ENCODE measurements at places on chromosomes 7 and 10. TPM values are rescaled to one million over a fixed set of nuclear protein-coding genes. Genes with fewer than 3 reads are reported as not detected.
A peak's percentile ranks its signal among the peaks of the same experiment; 100 is the strongest.

The NUTM2E gene
- not detected for total RNA-seq

The CYP2W1 gene
- not detected for total RNA-seq

The ACSM6 gene
- not detected for total RNA-seq

DNA sequence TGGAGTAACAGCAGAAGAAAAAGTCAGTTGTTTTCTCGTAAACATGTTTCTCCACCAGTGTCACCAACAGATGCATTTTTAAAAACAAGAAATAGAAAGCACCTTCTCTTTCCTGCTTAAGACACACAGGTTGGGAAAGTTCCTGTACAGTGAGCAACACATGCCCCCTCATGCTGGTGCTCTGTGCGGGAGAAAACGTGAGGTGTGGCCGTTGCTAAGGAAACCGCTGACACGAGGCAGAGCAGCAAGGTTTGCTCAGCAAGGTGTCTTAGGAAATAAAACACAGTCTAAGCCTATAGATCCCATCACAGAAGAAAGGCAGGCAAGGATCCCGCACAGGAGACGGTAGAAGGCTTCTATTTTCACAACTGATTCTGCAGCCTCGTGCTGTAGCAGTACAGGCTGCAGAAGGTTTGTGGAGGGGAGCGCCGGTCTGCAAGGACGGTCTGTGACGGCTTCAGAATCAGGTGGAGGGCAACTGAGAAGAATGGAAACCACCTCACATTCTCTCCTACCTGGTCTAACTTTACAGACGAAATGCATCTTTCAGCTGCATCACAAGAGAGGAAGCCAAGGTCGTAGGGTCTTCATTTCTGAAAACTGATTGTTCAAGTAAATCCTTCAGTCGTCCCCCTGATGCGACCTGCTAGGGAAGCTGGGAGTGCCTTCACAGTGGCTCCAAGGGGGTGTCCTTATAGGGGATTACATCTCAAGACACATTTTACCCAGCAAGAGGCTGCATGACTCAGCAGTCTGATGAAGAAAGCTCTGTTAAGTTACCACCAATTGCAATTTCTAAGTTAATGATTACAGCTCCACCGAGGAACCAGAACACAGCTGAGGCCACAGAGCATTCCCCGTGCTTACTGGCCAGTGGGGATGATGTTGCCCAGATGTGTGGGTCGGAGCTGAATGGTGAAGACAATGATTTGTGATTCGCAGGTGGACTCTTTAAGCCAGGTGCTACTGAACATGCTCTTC is 150.7 kb upstream of the KLF14 start:
- no peak overlapping the region for H3K4me3 ChIP-seq
- peaks cover 99% of the 10 kb centered on the region for H3K36me3 ChIP-seq
- H3K4me1 ChIP-seq, result peaks cover 80% of the 10 kb centered on the region
- H3K27ac ChIP-seq, result peak overlapping the region; percentile 46

DNA sequence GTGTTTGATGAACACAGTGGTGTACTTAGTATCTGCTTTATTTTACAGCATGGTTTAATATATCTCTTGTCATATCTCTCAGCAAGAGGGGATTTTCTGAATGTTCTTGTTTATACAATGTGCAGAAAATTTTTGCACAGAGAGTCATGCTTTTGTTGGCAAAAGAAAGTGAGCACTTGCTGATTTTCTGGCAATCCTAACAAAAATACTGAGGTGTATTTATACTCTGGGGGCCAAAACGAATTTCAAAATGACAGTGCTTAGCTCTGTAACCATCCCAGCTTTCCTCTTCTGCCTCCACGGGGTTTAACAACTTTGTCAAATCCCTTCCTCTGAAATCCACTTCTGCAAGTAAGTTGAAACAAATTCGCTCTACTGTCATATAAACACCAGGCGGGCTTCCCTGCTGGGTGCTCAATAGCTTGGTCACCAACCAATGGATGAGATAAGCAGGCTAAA is 169.2 kb downstream of the NOC3L start:
- no peaks in the 10 kb centered on the region for H3K27me3 ChIP-seq
- H3K4me1 ChIP-seq, result no peaks in the 10 kb centered on the region
- H3K27ac ChIP-seq, result no peak overlapping the region
- H3K36me3 ChIP-seq, result no peaks in the 10 kb centered on the region

- peaks cover 37% of the 10 kb centered on the region for H3K4me1 ChIP-seq
- H3K27me3 ChIP-seq, result no peaks in the 10 kb centered on the region
- DNase-seq, result no peak
- H3K27ac ChIP-seq, result peak overlapping the region; percentile 67
These were observed 25.1 kb downstream of the TBXAS1 start for GRCh38 chr7:139854124-139854511.

DNA sequence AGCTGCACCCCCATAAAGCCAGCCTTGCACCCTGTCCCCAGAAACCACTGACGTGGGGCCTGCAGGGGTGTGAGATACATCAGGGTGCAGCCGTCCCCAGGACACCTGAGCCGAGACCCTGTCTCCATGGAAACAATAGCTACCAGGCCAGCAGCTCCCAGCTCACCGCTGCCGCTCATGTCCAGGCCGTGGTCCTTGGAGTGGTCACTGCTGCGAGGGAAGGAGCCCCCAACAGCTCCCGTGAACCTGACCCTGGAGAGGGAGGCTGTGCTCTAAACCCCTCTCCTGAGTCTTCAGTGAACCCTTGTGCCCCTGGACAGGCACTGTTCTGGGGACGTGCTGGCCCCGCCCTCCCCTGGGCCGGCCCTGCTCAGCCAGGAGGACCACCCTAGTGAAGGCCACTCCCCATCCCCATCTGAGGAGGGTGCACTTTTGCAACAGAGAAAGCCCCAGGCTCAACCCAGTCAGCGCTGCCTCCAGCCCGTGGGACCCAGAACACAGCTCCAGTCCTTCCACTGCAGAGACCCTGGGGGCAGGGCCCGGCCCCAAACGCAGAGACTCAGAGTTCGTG is 19.6 kb upstream of the INPP5A start:
- peaks cover 70% of the 10 kb centered on the region for H3K4me1 ChIP-seq
- peak overlapping the region; percentile 27 for H3K4me3 ChIP-seq
- peak; percentile 40 for DNase-seq
- H3K27me3 ChIP-seq, result no peaks in the 10 kb centered on the region

- DNase-seq, result no peak
- H3K4me1 ChIP-seq, result peaks cover 8% of the 10 kb centered on the region
These were observed 83.4 kb downstream of the SLC25A13 start for GRCh38 chr7:96238474-96238873.

- no peak for DNase-seq
- H3K27me3 ChIP-seq, result no peaks in the 10 kb centered on the region
- H3K4me3 ChIP-seq, result no peak overlapping the region
- no peaks in the 10 kb centered on the region for H3K36me3 ChIP-seq
These were observed 12.5 kb upstream of the TMEM72 start for GRCh38 chr10:44898665-44899064.

DNA sequence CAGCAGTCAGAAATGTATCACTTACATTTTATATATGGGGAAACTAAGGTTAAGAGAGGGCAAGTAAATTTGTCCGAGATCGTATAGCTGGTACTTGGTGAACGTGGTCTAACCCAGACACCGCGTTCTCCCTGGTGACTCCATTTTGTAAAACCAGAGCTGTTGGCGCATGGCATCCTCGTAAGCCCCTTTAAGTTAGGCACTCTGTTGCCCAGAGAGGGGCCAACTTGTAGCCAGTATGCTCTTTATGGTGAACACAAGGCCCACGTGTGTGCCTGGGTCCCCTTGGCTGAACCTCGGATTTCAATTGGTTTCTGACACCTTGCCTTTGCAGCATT is 39.7 kb upstream of the ZNF518A start:
- H3K27me3 ChIP-seq, result peaks cover 34% of the 10 kb centered on the region
- peak overlapping the region; percentile 97 for H3K27ac ChIP-seq
- no peak for DNase-seq
- peak overlapping the region; percentile 68 for H3K4me3 ChIP-seq
- H3K36me3 ChIP-seq, result no peaks in the 10 kb centered on the region
- H3K4me1 ChIP-seq, result no peaks in the 10 kb centered on the region

GRCh38 chr7:30412782-30413504 is 65.6 kb downstream of the NOD1 start:
- DNase-seq, result no peak
- H3K4me1 ChIP-seq, result peaks cover 11% of the 10 kb centered on the region
- H3K27ac ChIP-seq, result no peak overlapping the region
- H3K27me3 ChIP-seq, result no peaks in the 10 kb centered on the region
- H3K36me3 ChIP-seq, result no peaks in the 10 kb centered on the region

GRCh38 chr10:81953420-81953819 is 78.4 kb downstream of the NRG3 start:
- no peak for DNase-seq
- H3K4me3 ChIP-seq, result no peak overlapping the region
- H3K36me3 ChIP-seq, result no peaks in the 10 kb centered on the region

GRCh38 chr10:25061711-25062449 is 45.5 kb downstream of the THNSL1 start:
- H3K27ac ChIP-seq, result peak overlapping the region; percentile 64
- no peak for DNase-seq
- no peaks in the 10 kb centered on the region for H3K36me3 ChIP-seq
- no peaks in the 10 kb centered on the region for H3K27me3 ChIP-seq

All from lower lobe of right lung (tissue), 2 donors.